ENCODE measurements at places on chromosomes 7 and 10. TPM values are rescaled to one million over a fixed set of nuclear protein-coding genes. Genes with fewer than 3 reads are reported as not detected.

NCF1 gene
- 2.7 TPM for polyA plus RNA-seq

UCN3 gene
- 2.2 TPM for polyA plus RNA-seq

IQUB gene
- polyA plus RNA-seq = 6.7 TPM

GJD4 gene
- not detected for polyA plus RNA-seq

NPM3 gene
- polyA plus RNA-seq = 56.5 TPM

GPR26 gene
- polyA plus RNA-seq = not detected

ADRA2A gene
- polyA plus RNA-seq = 3.3 TPM

PNLIPRP2 gene
- polyA plus RNA-seq = not detected

ACTR1A gene
- polyA plus RNA-seq = 80.6 TPM

HBP1 gene
- polyA plus RNA-seq = 126 TPM

AGR2 gene
- polyA plus RNA-seq = 82.8 TPM

SEC61G gene
- polyA plus RNA-seq = 210 TPM

IFIT2 gene
- polyA plus RNA-seq = 7.5 TPM

SOSTDC1 gene
- polyA plus RNA-seq = 42.1 TPM

NKX1-2 gene
- polyA plus RNA-seq = not detected

ZNRF2 gene
- 17.8 TPM for polyA plus RNA-seq

PRKG1 gene
- 13.6 TPM for polyA plus RNA-seq

CDH23 gene
- polyA plus RNA-seq = 28.3 TPM

MAT1A gene
- 1.4 TPM for polyA plus RNA-seq

FOXI2 gene
- polyA plus RNA-seq = 0.71 TPM

KNDC1 gene
- 5.9 TPM for polyA plus RNA-seq

IQCE gene
- 24.7 TPM for polyA plus RNA-seq

FGF8 gene
- polyA plus RNA-seq = 8.3 TPM

SPDYE9 gene
- polyA plus RNA-seq = 0.57 TPM

C7orf57 gene
- polyA plus RNA-seq = 0.66 TPM

OR2A42 gene
- 2.0 TPM for polyA plus RNA-seq

LRRD1 gene
- polyA plus RNA-seq = 0.40 TPM

NPFFR1 gene
- polyA plus RNA-seq = 0.10 TPM

BTBD16 gene
- polyA plus RNA-seq = 2.0 TPM

TUBAL3 gene
- 0.24 TPM for polyA plus RNA-seq

CASD1 gene
- polyA plus RNA-seq = 51.6 TPM

CALCR gene
- 0.08 TPM for polyA plus RNA-seq

PDK4 gene
- polyA plus RNA-seq = 20.4 TPM

FOXP2 gene
- polyA plus RNA-seq = 11.1 TPM

ANXA8L1 gene
- 0.52 TPM for polyA plus RNA-seq

CFAP46 gene
- polyA plus RNA-seq = 10.6 TPM

GPER1 gene
- 5.6 TPM for polyA plus RNA-seq

FAM241B gene
- polyA plus RNA-seq = 10.4 TPM

CPXM2 gene
- 1.9 TPM for polyA plus RNA-seq

NKX6-2 gene
- 7.9 TPM for polyA plus RNA-seq

TMEM229A gene
- polyA plus RNA-seq = 0.09 TPM

CCDC3 gene
- 12.6 TPM for polyA plus RNA-seq

STYXL1 gene
- polyA plus RNA-seq = 39.3 TPM

CNPY1 gene
- not detected for polyA plus RNA-seq

CUX1 gene
- 114 TPM for polyA plus RNA-seq

PTPN20 gene
- polyA plus RNA-seq = 2.2 TPM

ZP3 gene
- 8.8 TPM for polyA plus RNA-seq

Data from left renal pelvis (tissue), 4 donors.